Fibroblast of skin of right quadriceps (primary cell): ENCODE measurements at places on chromosomes 11 and 22.
A peak's percentile ranks its signal among the peaks of the same experiment; 100 is the strongest.

DNA sequence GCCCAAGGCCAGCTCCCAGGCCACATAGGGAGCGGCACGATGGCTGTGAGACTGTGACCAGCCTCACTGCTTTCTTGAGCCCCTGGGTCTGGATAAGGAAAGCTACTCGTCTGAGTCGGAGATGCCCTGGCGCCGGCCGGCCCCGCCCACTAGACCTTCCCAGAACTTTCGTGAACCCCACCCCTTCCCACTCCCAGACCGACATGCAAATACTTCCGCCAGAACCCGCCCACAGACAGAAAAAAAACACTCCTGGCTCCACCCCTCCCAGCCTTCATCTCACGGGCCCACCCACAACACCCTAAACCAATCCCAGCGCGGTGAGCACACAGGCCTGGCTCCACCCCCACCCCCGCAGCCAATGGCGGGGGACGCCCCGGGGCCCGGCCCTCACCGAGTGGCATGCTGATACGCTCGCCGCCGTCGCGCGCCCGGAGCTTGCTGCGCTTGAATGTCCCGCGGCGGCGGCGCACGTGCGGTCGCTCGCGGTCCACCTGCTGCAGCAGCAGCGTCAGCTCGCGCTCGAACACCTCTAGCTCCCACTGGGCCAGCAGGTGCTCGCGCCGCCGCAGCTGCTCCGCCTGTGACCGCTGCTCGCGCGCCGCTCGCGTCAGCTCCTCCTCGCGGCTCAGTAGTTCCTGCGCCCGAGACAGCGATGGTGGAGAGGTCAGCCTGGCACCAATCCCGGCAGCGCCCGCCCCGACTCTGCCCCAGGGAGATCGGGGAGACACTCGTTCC, 7.0 kb downstream of the MAP3K11 start:
- peak; percentile 97 for DNase-seq

- peak; percentile 28 for DNase-seq
Observed at GRCh38 chr22:21568347-21569075, 997 bp downstream of the UBE2L3 start.

- no peak for DNase-seq
Observed at GRCh38 chr11:93504110-93505095, 38.8 kb downstream of the SMCO4 start.

DNA sequence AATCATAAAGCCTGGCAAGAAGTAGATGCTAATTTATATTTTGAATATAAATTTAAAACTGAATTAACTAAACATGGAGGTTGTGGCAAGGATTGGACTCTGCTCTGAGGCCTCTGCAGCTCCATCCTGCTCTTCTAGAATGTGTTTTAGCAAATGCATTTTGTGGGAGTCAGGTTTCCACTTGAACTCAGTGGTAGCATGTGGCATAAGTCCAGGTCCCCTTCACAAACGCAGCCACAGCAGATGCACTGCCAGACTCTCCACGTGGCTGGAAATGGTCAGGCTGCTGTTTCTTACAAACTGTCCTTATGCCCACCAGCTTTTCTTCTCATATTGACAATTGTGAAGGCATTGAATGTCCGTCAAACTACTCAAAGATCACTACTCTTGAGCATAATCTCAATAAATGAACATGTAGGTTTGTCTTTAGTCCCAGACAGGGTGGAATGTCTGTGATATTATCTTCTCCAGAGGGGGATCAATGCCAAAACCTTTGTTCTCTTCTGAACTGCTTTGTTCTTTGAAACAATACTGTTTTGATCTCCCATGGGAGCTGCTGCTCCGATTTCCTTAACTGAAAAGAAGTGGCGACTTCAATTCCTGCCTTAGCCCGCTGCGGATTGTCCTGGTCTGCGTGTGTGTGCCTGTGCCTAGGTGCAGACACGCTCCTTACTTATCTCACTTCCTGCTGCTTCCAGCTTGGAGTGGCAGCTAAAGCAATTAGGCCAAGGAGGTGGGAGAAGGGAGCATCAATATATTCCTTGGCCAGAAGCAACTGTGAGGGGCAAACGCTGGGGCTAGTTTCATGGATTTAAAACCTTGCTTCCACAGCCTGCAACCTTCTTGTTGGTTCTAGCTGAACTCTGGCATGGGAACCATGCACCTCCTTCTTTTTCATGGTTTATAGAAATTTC, 24.2 kb downstream of the EIF4G2 start:
- no peak for DNase-seq

DNA sequence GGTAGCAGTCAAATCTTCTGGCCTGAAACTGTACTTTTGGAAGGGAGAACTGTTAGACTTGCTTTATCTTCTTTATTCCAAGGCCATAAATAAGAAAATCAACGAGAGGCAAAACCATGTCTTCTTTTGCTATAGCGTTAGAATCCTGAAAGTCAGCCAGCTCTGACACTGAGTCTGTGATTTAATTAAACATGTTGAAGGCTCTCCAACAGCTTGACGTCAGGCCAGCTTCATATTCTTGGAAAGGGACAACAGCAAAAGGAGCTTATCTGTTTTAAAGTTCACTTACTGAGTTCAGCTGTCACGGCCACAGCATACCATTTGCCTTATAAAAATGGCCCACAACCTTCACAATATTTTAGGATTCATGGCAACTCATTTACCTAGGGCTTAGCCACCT, 131.0 kb upstream of the LDLRAD3 start:
- DNase-seq = no peak

DNA sequence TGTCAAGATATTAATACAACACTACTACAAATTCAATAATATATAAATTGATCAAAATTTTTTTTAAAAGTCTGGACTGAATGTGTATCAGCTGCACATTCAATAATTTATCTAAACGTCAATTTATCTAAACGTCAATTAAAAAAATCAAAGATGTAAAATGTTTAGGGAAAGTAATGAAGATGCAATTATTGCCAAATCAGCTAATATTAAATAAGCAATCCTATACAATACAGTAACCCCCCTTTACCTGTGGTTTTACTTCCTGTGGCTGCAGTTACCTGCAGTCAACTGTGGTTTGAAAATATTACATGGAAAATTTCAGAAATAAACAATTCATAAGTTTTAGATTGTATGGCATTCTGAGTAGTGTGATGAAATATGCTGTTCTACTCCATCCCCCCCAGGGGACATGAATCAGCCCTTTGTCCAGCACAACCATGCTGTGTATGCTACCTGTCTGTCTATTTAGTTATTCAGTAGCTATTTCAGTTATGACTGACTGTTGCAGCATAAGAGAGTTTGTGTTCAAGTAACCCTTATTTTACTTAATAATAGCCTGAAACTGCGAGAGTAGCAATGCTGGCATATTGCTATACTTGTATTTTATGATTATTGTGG, 72.2 kb downstream of the CWF19L2 start:
- DNase-seq = peak; percentile 53

DNA sequence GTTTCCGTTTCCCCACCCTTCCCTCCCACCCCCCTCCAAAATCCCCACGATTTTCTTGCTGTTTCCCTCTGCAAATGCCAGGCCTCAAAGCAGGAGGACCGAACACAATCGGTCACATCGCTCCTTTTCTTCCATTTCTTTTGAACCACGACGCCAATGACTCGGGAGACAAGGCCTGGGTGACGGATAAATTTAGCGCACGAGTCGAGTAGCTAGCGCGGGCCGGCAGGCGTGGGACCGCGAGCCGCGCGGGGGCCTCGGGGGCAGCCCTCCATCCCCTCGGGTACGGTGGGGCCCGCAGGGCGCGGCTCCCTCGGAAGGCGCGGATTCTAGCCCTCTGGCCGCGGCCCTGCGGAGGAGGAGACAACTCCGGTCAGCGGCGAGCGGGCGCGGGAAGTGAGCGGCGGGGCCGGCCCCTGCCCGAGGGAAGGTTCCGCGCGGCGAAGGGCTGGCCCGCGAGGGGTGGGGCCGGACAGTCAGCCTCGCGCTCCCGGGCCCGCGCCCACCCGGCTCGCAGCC, 414 bp downstream of the JOSD1 start:
- no peak for DNase-seq

- DNase-seq = peak; percentile 7
Observed at GRCh38 chr11:116420770-116421528, 351.8 kb downstream of the BUD13 start.

DNA sequence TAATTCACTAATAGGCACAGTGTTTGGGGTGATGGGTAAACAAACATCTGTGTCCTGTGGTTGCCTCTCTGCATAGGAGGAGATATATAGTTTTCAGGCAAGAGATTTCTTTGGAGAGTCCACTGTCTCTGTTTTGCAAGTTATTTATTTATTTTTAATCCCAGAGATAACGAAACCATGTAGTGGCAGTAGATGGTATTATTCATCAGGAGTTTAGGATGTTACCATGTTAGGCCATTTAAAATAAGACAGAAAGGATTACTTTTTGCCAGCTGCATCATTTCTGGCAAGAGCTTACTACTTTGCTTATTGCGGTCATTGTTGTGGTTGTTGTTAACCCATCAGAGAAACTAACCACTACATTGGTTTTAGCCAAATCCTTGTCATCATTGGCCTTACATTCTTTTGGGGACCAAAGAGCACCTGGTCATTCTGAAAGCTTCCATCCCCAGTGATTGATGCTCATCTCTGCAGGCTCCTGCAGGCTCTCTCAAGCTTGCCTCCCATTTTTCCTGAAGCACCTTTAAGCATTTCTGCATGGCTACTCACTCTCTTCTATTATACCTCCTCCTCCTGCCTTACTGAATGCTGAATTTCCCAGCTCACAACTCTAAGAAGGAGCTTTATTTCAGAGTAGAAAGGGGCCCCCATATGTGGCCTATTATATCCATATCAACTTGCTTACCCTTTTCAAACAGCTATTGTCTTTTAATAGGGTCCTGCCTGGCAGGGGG, 84.4 kb downstream of the CSTPP1 start:
- no peak for DNase-seq

- DNase-seq = no peak
Observed at GRCh38 chr22:29311464-29312217, 3.9 kb downstream of the RASL10A start.

DNA sequence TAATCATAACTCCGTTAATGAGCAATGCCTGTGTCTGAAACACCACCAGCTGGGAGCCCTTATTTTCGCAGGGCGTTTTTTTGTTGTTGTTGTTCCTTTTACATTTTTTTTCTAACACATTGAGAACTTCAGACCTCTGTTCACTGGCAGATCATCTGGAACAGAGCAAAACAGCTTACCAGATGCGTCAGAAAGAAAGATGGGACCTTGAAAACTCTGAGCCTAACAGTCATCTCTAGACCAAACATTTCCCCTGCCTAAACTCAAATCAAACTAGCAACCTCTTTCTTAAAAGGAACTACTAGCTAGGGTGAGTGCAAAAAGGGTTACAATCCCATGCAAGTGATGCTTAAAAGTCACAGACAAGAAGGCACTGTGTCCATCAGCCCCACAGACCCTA, 93.2 kb downstream of the PLEKHA7 start:
- DNase-seq = no peak

DNA sequence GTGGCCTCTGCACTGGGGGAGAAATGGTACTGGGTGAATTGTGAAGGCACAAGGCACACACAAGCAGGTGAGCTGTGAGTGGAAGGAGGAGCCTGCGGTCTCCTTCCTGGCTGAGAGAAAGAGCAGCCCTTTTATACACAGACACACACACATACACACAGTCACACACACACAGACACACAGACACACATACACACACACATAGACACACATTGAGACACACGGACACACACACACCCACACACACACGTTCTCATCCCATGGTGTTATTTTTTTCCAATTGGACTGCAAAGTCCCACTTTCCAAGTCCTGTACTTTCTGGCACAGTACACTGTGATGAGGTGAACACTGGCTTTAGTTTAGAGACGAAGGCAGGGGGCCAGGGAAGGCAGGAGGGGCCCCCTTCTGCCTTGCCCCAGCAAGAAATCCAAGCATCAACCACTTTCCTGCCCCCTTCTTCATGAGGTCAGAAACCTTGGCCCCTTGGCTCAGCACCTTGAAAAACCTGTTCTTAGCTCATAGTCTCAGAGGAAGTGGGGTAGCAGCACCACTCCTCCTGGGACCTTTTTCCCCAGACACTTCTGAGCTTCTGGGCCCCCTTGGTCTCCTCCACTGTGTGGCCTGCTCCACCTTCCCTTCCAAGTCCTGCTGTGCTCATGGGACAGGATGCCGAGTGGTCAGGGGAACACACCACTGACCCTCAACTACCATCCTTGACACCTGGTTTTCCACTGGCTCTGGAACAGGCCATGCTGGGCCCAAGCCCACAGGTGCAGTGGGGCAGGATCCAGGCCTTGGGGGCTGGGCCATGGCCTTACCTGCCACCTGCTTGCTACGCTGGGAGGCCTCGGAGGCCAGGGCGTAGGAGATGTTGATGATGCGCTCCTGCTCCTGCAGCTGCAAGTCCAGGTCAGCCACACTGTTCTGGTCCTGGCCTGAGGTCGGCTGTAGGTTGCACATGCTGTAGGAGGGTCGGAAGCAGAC, 43.8 kb downstream of the C11orf58 start:
- DNase-seq = no peak

DNA sequence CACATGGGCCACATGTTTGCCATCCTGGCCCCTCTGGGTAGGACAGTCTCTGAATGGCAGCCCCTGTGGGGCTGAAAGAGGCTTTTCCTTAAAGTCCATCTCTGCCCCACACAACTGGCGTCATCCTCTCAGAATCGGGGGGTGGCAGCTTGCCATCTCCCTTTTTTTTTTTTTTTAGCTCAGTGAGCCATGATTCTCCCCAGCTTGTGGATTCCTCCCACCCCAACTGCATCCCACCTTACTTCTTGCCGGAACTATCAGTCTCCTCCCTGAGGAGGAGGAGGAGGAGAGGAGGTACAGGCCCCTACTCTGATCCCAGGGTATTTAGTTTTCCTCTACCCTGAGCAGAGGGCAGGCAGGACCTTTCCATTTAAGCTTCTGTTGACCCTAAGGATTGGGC, 3.4 kb downstream of the DGKZ start:
- DNase-seq = no peak

DNA sequence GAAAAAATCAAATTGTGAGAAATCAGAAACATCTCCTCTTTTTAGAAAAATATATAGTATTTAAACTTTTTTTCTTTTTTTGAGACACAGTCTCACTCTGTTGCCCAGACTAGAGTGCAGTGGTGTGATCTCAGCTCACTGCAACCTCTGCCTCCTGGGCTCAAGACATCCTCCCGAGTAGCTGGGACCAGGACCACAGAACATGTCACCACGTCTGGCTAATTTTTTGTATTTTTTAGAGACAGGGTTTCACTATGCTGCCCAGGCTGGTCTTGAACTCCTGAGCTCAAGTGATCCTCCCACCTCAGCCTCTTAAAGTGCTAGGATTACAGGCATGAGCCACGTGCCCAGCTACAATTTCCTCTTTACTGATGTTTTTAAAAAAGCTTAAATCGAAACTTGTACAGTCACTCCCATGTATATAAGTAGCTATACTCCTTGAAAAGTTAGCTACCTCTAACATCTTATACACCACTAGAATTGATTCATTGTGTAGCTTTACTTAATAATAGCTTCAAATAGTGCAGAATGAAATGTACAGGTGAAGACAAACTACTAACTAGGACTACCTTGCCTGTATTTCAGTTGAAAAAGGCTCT, 10.3 kb downstream of the EIF4G2 start:
- no peak for DNase-seq
